ENCODE measurements at places on chromosomes 16 and 17. TPM values are rescaled to one million over a fixed set of nuclear protein-coding genes. Genes with fewer than 3 reads are reported as not detected.

The ADAD2 gene
- total RNA-seq, result not detected

The SLC39A11 gene
- total RNA-seq, result 11.6 TPM

GRCh38 chr17:81939218-81939617 lies 2.1 kb upstream of the PYCR1 start:
- DNase-seq, result no peak

- DNase-seq, result no peak
These were observed 7.2 kb upstream of the JPT2 start for GRCh38 chr16:1670866-1671265.

GRCh38 chr17:58088624-58089023 lies 5.4 kb downstream of the DYNLL2 start:
- DNase-seq, result no peak

- DNase-seq, result peak; percentile 67
These were observed 32.9 kb downstream of the PGS1 start for GRCh38 chr17:78411241-78411857.
